T-helper 17 cell (primary cell): ENCODE measurements at places on chromosomes 3 and 15.

- DNase-seq: no peak
Measured at GRCh38 chr3:38548154-38548931, 52.2 kb downstream of the EXOG start.

GRCh38 chr15:41849861-41850260 lies 11.2 kb downstream of the PLA2G4B start:
- DNase-seq: no peak

DNA sequence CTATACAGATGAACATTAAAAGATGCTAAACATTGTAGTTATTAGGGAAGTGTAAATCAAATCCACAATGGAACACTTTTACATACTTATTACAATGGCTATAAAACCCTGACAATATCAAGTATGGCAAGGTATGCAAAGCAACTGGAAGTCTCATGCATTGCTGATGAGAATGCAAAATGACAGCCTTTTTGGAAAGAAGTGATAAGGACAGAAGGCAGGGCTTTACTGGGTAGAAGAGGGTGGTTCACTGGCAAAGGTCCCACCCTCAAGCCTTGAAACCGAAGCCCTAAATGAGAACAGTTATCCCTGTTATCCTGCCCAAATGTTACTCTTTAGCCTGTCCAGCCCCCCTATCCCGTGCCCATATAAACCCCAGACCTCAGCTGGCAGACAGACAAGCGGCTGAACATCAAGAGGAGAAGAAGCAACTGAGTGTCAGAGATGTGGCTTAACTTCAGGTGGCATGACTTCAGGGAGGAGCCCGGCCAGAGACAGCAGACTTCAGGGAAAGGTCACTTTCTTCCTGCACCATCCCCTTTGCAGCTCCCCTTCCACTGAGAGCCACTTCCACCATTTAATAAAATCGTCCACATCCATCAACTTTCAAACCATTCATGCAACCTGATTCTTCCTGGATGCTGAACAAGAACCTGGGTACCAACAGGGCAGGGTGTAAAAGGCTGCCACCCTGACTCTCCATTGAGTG lies 732 bp upstream of the GCSAM start:
- no peak for DNase-seq

DNA sequence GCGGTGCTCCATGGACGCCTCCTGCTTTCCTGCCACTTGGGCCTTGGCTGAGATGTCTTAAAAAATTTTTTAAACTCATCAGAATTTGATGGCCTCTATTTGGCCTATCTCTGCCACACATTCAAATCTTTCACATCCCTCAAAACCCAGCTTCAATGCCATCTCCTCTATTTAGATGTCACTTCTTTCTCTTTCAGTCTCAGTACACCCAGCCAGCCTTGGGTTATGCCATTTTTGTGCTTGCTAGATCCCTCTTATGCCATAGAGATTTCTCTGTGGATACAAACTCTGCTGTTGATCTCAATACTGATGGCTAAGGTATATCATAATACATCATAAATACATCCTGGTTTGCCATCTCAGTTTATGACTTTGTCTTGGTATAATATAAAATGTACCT lies 222.3 kb upstream of the TPRG1 start:
- no peak for DNase-seq

GRCh38 chr3:177781686-177782161 lies 584.4 kb upstream of the TBL1XR1 start:
- DNase-seq: no peak

GRCh38 chr3:160973067-160973809 lies 131.9 kb downstream of the B3GALNT1 start:
- no peak for DNase-seq

DNA sequence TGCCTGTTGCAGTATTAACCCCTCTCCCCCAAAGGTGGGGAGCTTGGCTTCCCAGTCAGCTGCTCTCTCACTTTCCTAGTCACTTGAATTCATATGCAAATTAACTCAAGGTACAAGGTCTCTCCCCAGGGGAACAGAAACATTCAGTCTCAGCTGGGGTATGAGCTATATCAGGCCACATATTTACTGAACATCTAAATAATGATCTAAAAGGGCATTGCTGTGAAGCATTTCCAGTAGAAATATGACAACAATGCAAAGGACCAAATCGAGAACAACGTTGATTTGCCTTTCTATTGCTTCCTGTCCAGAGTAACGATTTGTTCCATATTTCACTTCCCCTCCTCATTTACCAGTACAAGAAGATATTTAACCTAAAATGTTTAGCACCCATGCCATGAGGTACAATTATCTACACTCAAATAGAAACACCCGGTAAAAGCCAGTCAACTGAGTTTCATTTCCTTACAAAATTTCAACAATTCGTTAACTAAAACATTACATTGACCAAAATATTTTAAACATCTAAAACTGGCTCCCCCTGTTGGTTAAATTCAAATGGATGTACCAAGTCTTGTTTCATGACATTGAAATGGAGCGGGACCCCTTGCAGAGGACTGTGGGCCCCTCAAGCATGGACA lies 36.5 kb upstream of the KLHL6 start:
- no peak for DNase-seq

DNA sequence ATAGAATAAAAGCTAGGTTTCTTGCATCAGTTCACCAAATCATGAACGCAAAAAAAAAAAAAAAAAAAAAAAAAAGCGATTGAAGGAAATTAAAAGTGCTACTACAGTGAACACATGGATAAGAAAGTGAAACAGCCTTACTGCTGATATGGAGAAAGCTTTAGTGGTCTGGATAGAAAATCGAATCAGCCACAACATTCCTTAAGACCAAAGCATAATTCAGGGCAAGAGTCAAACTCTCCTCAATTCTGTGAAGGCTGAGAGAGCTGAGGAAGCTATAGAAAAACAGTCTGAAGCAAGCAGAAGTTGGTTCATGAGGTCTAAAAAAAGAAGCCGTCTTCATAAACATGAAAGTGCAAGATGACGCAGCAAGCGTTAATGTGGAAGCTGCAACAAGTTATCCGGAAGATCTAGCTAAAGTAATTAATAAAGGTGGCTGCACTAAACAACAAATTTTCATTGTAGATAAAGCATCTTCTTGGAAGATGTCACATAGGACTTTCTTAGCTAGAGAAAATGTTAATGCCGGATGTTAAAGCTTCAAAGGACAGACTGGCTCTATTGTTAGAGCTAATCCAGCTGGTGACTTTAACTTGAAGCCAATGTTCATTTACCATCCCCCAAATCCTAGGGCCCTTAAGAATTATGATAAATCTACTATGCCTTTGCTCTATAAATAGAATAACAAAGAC lies 19.2 kb downstream of the P3H2 start:
- DNase-seq: no peak

- DNase-seq: no peak
Measured at GRCh38 chr3:70182166-70182565, 130.3 kb downstream of the MDFIC2 start.

DNA sequence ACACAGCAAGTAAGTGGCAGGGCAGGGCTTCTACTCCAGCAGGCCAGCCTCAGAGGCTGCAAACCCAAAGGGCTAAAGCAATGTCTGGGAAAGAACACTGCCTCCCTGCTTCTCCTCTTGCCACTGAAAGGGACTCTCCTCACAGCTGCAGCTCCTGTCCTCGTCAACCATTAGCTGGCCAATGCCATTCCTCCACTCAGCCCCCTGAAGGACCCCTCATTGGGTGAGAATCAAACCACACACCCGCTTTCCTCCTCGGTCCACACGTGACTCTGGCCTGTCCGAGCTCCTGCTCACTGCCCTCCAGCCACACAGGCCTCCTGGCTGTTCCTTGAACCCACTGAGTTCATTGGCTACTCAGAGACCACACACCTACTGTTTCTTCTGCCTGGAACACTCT lies 253.7 kb upstream of the TLE3 start:
- no peak for DNase-seq

GRCh38 chr3:88713233-88713691 lies 394.2 kb upstream of the EPHA3 start:
- DNase-seq: no peak
